ENCODE measurements at places on chromosomes 5 and 9.
A peak's percentile ranks its signal among the peaks of the same experiment; 100 is the strongest.

DNA sequence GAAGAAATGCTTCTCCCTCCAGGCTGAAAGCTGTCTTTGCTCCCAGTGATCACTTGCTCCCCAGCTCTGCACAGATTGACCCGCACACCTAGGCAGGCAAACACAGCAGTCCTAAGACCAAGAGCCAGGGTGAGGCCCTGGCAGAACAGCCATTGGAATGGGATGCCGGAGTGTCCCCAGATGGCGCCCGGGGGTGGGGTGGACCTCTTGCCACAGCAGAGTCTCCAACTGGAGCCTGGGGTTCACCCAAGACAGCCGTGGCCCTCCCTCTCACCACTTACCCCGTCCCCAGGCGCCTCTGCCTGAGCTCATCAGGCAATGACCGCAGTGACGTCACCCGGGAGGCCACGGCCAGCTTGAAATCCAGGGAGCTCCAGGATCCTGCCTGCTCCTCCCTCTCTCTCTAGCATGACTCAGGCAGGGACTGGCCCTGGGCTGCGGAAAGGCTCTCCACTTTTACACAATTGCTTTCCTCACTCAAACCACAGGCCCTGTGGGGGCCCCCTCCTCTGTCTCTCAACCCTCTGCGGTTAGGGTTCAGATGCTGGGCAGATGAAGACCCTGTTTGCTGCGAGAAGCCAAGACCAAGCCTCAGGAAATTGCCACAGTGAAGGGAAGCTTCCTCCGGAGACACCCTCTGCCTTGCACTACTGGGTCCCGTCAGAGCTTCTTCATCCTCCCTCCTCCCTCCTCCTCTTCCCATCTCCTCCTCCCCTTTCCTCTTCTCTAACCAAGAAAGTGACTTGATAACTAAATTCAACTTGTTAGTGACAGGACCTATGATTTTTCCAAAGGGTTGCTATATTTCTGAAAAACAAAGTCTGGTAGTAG lies 24.3 kb upstream of the PTGES start:
- no peaks in the 10 kb centered on the region for H3K27me3 ChIP-seq
- H3K27ac ChIP-seq: peak overlapping the region; percentile 48
- H3K4me3 ChIP-seq: no peak overlapping the region
- H3K36me3 ChIP-seq: no peaks in the 10 kb centered on the region
- no peaks in the 10 kb centered on the region for H3K4me1 ChIP-seq

- no peak overlapping the region for H3K27ac ChIP-seq
- peaks cover 3% of the 10 kb centered on the region for H3K4me1 ChIP-seq
- no peaks in the 10 kb centered on the region for H3K27me3 ChIP-seq
- DNase-seq: no peak
Observed at GRCh38 chr5:138461343-138462125, 3.7 kb upstream of the EGR1 start.

DNA sequence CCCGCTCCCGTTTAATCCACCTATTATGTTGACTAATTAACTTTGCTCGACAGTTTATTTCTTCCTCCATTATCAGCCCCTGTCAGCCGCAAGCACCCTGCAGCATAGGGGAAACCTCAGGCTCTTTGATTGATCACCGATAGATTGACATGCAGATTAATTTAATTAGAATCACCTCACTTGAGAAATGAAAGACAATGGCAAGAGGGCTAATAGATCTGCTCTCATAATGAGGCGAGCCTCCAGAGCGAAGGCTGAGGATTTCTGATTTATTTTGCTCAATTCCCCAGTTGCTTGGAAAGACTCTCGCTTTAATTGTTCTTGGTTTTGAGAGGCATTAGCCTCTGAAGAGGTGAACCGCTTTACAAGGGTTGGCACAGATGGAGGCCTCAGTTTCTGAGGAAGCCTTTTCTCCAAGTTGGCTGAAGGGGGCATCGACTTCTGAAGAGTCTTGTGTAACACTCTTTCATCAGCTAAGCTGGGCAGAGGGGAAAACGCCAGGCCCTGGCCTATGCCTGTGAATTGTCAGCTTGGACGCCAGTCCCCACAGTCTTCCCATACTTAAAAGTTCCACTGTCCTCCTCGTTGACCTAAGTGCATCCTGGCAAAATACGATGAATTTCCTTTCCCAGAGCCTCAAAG lies 275.4 kb downstream of the EBF1 start:
- no peak overlapping the region for H3K27ac ChIP-seq
- DNase-seq: no peak
- no peaks in the 10 kb centered on the region for H3K36me3 ChIP-seq
- no peak overlapping the region for H3K4me3 ChIP-seq
- no peaks in the 10 kb centered on the region for H3K27me3 ChIP-seq

DNA sequence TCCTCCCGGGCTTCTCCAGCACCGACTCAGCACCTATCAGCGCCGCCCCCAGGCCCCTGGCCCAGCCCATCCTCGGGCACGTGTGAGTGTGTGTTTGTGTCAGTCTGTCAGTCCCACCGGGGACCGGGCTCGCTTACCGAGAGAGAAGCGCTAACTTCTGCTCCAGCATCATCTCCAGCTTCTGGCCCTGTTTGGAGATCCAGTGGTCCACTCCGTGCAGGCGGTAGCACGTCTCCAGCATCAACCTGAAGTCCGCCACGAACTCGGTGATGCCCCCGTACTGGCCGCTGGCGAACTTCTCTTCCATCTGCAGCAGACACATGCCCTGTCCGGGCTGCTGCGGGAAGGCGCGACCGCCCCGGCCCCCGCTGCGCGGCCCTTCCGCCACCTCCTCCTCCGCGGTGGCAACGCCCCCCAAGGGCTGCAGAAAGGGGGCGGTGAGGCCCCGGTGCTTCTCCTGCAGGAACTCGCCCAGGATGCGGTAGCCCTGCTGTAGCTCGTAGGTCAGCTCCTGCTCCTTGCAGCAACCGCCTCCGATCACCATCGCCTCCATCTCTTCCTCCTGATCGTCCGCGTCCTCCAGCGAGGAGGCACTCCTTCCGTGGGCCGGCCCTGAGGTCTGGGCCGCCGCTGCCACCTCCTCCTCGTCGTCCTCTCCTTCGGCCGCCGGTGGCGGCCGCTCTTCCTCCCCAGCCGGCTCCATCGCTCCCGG lies 8.2 kb downstream of the RANBP6 start:
- peak overlapping the region; percentile 88 for H3K27ac ChIP-seq
- H3K4me3 ChIP-seq: peak overlapping the region; percentile 72
- H3K4me1 ChIP-seq: peaks cover 6% of the 10 kb centered on the region
- no peaks in the 10 kb centered on the region for H3K27me3 ChIP-seq

- DNase-seq: no peak
- no peak overlapping the region for H3K4me3 ChIP-seq
- no peaks in the 10 kb centered on the region for H3K27me3 ChIP-seq
- H3K27ac ChIP-seq: no peak overlapping the region
- no peaks in the 10 kb centered on the region for H3K36me3 ChIP-seq
Observed at GRCh38 chr9:23290973-23291372, 535.1 kb downstream of the ELAVL2 start.

DNA sequence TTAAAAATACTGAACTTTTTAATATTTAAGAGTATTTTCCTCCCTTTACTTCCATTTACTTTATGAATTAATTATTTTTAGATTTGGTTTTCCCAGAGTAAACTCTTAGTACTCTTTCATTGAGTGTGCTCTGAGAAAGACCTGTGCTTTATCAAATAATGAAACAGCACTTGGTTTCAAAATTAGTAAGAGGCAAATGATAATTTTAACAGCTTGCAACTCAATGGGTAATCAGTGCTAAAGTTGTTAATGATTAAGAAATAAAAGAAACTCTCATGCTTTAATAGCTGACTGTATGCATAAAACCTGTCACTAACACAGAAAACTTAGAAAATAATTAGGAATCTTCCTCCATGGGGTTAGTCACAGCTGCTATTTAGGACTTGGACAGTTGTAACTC lies 244.4 kb downstream of the RFX3 start:
- H3K27ac ChIP-seq: no peak overlapping the region
- no peaks in the 10 kb centered on the region for H3K27me3 ChIP-seq
- no peaks in the 10 kb centered on the region for H3K36me3 ChIP-seq

DNA sequence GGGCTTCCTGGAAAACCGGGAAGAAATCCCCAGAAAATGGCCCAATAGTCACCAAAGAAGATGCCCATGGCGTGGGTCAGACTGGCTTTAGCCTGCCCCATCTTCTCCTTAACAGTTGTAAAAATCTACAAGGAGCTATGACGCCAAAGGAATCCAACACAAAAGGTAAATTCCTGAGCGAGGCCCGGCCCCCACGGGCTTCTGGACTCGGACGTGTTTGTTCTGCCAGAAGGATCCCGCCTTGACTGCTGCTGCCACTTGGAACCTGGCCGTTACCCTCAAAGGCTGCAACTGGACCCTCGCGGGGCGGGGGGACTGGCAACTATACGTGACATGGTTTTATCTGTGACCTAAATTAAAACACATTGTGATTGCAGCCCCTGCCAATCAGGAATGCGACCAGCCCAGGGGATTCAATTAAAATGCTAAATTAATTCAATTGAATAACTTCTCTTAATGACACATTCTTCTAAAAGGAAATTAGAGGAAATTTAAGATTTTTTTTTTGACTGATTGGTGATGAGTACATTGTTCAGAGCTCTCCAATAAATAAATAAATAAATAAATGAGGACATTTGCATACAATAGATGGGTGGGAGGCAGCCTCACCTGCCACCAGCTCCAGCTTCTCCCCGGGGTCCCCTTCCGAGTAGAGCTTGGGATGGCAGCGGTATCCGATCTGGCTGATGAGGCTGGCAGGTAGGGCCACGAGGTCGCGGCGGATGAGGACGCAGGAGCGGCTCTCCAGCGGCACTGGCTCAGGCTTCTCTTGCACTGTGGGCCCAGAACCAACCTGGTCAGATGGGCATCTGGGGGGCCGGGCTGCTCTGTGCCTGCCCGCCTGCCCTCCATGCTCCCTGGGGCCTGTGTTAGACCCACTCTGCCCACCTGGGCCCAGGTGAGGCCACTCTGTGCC lies 54.7 kb upstream of the UBAC1 start:
- no peaks in the 10 kb centered on the region for H3K4me1 ChIP-seq
- DNase-seq: no peak
- H3K4me3 ChIP-seq: no peak overlapping the region

GRCh38 chr5:154117930-154118329 lies 72.6 kb upstream of the GALNT10 start:
- no peaks in the 10 kb centered on the region for H3K27me3 ChIP-seq
- H3K4me3 ChIP-seq: no peak overlapping the region
- DNase-seq: no peak
- H3K4me1 ChIP-seq: no peaks in the 10 kb centered on the region

DNA sequence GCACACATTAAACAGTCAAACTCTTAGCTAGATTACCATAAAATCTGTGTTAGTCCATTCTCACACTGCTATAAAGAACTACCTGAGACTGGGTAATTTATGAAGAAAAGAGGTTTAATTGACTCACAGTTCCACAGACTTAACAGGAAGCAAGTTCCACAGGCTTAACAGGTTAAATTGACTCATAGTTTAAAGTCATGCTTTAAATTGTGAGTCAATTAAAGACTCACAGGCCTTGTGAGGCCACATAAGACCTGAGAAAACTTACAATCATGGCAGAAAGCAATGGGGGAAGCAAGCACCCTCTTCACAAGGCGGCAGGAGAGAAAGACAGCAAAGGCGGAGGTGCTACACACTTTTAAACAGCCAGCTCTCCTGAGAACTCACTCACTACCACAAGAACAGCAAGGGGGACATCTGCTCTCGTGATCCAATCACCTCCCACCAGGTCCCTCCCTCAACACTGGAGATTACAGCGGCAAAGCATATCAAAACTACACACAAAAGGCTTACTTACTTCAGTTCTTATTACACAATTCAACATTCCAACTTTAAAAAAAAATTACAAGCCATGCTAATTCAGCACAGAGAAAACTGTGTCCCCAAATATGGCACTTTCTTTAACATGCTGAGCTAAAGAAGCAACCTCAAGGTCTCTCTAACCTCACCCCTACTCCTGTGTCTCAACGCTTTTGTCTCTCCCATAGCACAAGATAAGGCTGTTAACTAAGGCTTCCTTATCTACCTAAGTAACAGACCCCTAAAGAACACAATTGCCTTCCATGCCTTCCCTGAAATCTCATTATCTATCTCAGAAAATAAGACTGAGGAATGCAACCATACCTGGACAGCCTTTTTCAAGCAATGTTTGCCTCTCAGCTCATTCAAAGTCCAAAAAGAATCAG lies 805.1 kb downstream of the NR2F1-AS1 start:
- no peaks in the 10 kb centered on the region for H3K4me1 ChIP-seq
- DNase-seq: no peak
- no peak overlapping the region for H3K27ac ChIP-seq
- H3K36me3 ChIP-seq: no peaks in the 10 kb centered on the region
- H3K27me3 ChIP-seq: no peaks in the 10 kb centered on the region

DNA sequence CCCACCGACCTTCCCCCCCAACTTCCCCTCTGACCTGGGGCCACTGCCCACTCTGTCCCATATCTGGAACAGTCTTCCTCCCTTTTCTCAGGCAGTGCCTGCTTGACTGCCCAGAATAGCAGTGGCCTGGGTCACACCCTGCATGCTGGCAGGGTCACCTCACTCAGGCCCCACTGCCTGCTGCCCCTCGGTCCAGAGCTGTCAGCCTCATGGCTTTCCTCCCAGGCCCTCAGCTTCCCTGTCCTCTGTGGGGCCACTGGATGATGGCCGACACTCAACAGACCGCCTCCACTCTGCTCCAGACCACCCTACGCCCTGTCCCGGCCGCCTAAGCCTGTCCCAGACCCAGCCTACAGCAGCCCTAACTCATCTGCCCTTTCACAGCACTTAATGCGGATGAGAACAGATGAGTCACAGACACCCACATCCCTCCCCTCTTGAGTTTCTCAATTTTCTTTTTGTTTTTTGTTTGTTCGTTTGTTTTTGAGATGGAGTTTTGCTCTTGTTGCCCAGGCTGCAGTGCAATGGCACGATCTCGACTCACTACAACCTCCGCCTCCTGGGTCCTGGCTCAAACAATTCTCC lies 5.9 kb downstream of the PNPLA7 start:
- H3K4me3 ChIP-seq: no peak overlapping the region
- no peaks in the 10 kb centered on the region for H3K27me3 ChIP-seq
- H3K27ac ChIP-seq: no peak overlapping the region

DNA sequence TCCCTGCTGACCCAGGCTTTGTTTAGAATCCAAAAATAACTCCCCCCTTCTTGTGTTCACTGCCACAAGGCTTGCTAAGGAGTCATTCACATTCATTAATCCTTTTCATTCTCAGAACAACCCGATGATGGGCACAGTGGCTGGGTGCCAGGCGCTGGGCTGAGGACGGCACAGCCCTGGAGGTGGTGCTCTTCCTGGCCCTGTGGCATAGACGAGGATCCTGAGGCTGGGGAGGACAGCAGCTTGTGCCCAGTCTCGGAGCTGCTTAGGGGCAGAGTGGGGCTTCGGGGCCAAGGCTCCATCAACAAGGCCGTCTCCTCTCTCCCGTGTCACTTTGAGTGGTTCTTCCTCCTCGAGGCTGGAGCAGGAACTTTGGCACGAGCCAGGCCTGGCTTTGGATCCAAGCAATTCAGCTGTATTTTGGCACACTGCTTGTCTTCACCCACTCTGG lies 166.7 kb downstream of the TTLL11 start:
- no peaks in the 10 kb centered on the region for H3K4me1 ChIP-seq
- H3K27me3 ChIP-seq: no peaks in the 10 kb centered on the region
- no peak overlapping the region for H3K4me3 ChIP-seq
- no peak for DNase-seq

- H3K27me3 ChIP-seq: no peaks in the 10 kb centered on the region
- H3K4me1 ChIP-seq: no peaks in the 10 kb centered on the region
- H3K36me3 ChIP-seq: no peaks in the 10 kb centered on the region
- DNase-seq: peak; percentile 59
- H3K4me3 ChIP-seq: no peak overlapping the region
Observed at GRCh38 chr5:150428106-150428876, 15.6 kb upstream of the CD74 start.

- H3K27me3 ChIP-seq: no peaks in the 10 kb centered on the region
- no peak overlapping the region for H3K4me3 ChIP-seq
Observed at GRCh38 chr9:129069862-129070641, 10.9 kb upstream of the DOLPP1 start.

Data from colonic mucosa (tissue), 4 donors.